Coronary artery (tissue), 2 donors: ENCODE measurements at places on chromosomes 6 and 20.

- DNase-seq, result no peak
These were observed 19.2 kb downstream of the JAG1 start for GRCh38 chr20:10654630-10655029.

GRCh38 chr6:55819811-55820210 lies 55.6 kb downstream of the BMP5 start:
- no peak for DNase-seq

GRCh38 chr6:111691345-111692225 lies 85.9 kb upstream of the TRAF3IP2 start:
- no peak for DNase-seq

DNA sequence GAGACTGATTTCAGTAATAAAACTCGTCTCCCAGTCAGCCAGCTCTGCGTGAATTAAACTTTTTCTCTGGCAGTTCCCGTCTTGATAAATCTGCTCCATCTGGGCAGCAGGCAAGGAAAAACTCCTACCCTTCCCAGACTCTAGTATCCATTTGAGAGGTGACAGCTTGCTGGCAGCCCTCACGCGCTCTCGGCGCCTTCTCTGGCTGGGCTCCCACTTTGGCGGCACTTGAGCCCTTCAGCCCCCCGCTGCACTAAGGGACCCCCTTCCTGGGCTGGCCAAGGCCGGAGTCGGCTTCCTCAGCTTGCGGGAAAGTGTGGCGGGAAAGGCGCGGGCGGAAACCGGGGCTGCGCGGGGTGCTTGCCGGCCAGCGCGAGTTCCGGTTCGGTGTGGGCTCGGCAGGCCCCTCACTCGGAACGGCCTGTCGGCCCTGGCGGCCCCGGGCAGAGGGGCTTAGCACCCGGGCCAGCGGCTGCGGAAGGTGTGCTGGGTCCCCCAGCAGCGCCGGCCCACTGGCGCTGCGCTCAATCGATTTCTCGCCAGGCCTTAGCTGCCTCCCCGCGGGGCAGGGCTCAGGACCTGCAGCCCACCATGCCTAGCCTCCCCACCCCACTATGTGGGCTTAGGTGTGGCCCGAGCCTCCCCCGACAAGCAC lies 21.8 kb upstream of the GMPR start:
- DNase-seq, result no peak

DNA sequence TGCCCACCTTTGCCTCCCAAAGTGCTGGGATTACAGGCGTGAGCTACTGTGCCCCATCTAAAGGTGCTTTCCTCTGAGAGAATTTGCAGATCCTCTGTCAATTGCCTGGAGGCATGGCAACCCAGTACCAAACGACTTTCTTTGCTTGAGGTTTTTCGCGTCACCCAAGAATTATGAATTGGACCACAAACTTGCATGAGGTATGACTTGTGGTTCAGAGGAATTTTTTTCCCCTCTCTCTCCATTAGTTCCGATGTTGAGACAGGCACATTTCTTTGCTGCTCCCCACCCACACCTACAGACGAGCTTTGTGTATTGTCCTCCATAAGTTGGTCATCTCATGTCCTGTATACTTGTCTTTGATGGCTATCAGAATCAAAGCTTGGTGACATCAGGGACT lies 11.8 kb upstream of the SCAF8 start:
- no peak for DNase-seq

DNA sequence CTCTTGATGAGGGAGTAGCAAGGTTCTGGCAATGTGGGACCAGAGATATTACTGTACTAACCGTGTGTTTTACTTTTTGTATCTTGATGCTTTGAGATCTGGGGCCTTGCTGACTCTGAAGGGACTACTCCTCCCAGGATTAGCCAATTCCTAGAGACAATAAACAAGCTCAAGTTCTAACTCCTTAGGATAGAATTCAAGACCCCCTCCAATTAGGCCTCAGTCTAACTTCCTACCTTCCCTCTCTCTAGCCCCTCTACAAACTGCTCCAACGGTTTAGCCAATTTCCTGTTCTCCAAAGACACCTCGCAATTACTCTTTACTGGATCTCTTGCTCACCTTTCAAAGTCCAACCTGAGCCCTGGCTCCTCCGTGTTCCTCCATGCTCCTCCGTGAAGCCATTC lies 158.7 kb upstream of the JARID2 start:
- no peak for DNase-seq

GRCh38 chr20:24095756-24096155 lies 107.2 kb upstream of the GGTLC1 start:
- no peak for DNase-seq

DNA sequence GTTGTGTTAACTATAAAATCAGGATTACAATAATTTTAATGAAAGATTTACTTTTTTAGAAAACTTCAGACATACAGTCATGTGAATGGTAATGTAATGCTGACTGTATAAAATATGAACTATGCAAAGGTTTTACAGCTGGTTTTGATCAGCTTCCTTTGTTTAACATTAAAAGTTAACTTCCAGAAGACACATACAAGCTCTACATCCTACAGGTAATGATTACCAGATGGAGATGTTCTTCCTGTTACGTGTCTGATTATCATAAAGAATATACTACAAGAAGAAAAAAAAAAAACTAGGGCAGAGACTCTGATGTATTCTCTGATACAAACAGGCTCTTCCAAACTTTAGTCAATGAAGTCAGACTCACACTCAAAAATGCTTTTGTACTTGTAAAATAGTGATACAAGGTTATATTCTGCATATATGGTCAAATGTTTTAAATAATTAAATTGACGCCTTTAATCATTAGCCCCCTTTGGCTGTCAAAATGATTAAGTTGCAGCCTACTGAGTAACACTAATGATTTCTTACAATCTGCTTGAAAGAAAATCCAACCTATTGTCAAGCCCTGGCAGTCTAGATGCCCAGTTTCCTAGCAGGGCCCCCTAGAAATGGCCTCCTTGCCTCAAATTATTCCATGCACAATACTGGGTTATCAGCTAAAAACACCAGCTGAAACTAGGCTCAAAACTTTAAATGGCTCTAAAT lies 251.8 kb upstream of the RUNX2 start:
- DNase-seq, result no peak

GRCh38 chr6:113073611-113074191 lies 726.6 kb downstream of the RFPL4B start:
- DNase-seq, result no peak

GRCh38 chr6:52749556-52750152 lies 13.6 kb downstream of the GSTA2 start:
- DNase-seq, result no peak

DNA sequence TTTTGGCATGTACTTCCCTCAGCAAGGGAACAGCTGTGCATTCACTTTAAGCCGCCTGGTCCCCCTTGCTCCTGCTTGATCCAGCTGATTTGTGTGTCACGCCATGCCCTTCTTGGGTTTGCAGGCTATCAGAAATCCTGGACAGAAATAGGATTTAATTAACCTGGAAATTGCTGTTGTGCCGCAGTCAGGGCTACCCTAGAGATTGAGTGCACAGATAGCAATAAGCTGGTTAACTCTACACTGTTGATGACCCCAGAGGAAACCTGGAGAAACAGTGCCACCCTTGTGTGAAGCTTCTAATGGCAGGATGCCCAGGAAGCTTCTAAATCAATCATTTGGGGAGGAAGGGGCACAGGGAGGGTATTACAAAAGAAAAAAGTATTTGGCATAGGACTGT lies 199.0 kb downstream of the JARID2 start:
- no peak for DNase-seq

- peak; percentile 93 for DNase-seq
These were observed 10.1 kb upstream of the PYGB start for GRCh38 chr20:25237610-25238318.
